ENCODE measurements at places on chromosomes 6 and 20.

DNA sequence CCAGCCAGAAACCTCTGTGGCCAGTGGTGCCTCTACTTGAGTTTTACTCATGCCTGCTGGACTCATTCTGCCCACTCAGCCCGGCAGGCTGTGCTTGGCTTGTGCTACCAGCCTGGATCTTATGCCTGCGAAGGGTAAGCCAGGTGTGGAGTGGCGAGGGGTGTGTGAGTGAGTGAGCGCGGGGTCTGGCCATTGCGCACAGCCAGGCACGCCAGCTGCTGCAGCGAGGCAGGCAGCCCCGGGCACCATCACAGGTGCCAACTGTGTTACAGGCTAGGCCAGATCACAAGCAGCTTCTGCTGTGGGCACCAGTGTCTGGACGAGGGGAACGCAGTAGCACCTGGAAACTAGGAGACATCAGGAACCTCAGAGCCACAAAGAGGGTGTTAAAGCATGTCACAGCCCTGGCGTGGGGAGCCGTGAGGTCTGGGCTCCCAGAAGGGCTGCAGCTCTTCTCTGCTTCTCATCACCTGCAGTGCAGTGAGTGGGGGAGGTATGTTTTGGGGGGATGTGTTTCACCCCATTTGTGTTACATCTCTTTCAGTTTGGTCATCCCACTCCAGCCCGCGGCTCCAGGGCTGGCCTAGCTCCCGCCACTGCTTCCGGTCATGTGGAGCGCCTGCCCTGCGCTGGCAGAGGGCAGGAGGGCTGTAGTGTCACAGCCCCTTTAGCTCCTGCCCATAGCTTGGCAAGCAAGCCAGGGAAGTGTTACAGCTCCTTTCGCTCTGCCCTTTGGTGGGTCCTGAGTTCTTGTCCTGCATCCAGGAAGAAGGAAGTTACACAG, 379.7 kb upstream of the IMPG1 start:
- no peak for ATAC-seq

DNA sequence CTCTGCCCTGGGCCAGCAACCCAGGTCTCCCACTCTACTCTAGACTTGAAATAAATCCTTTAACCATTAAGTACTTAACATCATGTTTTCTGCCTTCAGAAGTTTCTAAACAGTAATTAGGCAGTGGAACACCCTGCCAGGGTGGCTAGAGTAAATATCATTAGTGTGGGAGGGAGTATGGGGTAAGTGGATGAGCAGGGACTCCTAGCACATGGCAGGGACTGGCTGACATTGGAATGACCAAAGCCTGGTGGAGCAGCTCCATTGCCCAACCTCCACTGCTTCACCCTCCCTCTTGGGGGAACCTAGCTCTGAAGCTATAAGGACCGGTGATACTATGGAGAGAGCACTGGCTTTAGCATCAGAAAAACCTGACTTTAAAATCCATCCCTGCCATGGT, 167.1 kb downstream of the MAFB start:
- ATAC-seq = no peak

DNA sequence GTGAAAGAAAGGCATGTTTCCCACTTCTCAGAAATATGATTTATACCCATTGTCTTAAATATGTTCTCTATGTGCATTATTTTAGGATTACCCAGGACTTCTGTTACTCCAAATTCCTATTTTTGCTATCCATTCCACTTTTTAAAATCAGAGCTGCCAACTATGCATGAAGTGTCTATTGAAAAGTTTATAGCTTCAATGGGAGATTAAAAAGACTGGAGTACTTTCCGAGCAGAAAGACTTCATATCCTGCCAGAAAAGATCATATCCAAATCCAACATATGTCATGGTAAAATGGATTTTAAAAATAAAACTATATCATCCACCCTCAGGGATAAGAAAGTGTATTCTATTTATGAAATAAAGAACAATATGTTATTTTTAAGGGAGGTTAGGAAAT, 212.7 kb downstream of the COL12A1 start:
- no peak for ATAC-seq

DNA sequence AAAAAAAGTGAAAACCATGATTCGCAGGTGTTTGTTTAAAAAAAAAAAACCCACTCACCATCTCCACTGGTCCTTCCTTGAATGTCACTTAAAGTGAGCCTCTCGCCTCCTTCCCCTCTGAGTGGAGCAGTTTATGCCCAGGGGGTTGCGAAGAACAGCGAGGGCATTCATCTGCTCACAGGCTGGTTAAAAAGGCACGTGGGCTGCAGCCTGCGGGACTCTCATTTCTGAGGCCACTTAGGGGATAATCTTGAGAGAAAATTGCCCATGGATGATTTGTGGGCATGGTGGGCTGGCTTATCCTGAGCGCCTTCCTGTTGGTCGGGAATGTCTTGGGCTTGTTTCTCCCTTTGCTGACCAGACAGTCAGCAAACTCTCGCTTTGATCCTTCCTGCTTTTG, 18.9 kb downstream of the BCAS4 start:
- no peak for ATAC-seq

- ATAC-seq = no peak
Measured at GRCh38 chr6:56734335-56734734, 91.6 kb upstream of the DST start.

GRCh38 chr6:37187321-37188022, 17.5 kb downstream of the PIM1 start:
- no peak for ATAC-seq

DNA sequence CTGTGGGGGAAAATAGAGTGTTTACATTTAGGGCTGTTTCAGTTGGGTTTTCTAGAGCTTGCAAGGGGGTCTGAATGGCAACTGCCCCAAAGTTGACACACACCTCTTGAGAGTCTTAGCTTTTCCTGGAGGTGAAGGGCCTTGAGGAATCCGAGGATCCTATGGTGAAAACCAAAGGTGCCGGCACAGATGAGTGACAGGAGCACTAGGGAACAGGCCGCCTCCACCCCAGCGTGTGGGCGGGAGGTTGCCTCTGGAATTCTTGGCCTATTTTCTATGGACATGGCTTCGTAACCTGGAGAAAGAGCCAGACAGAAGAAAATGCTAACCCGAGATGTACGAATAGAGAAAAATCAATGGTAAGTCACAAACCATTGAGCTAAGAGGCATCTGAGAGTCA, 283.2 kb upstream of the FOXQ1 start:
- no peak for ATAC-seq

- ATAC-seq = no peak
Measured at GRCh38 chr6:126540161-126540560, 200.2 kb downstream of the CENPW start.

GRCh38 chr20:17653835-17654648, 28.0 kb downstream of the RRBP1 start:
- no peak for ATAC-seq

- ATAC-seq = no peak
Measured at GRCh38 chr6:119035459-119035858, 43.0 kb downstream of the FAM184A start.

- ATAC-seq = no peak
Measured at GRCh38 chr20:19257865-19258264, 45.4 kb downstream of the SLC24A3 start.

DNA sequence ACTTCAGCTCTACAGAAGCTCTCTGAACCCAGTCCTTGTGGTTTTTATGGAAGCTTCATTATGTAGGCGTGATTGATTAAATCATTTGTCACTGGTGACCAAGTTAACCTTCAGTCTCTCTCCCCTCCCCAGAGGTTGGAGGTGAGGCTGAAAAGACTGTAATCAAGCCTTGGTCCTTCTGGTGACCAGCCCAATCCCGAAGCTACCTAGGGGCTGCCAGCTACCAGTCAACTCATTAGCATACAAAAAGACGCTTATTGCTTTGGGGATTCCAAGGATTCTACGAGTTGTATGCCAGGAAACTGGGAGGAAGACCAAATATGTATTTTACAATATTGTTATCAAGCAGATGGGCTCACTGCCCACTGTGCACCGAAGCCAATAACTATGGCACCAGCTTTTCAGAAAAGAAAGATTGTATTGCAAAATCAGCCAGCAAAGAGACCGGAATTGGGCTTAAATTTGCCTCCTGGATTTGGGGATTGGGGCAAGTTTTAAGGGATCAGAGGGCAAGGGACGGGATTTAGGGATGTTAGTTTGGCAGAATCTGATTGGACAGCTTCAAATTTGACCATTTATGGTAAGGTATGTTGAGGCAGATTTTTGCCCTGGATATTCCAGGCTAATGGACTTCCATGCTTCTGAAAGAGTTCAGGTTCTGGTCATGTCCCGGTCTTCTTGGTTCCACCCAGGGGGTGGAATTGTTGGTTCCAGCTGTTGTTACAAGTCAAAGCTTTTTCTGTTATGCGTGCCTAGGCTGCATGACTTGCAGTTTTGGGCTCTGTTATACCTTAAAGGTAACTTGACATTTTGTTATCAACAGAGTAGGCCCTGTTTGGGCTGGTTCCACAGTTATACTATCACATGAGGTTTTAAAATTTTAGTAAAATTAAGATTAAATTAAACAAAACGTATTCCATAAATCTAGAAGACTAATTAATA, 167.4 kb downstream of the COL9A1 start:
- no peak for ATAC-seq

DNA sequence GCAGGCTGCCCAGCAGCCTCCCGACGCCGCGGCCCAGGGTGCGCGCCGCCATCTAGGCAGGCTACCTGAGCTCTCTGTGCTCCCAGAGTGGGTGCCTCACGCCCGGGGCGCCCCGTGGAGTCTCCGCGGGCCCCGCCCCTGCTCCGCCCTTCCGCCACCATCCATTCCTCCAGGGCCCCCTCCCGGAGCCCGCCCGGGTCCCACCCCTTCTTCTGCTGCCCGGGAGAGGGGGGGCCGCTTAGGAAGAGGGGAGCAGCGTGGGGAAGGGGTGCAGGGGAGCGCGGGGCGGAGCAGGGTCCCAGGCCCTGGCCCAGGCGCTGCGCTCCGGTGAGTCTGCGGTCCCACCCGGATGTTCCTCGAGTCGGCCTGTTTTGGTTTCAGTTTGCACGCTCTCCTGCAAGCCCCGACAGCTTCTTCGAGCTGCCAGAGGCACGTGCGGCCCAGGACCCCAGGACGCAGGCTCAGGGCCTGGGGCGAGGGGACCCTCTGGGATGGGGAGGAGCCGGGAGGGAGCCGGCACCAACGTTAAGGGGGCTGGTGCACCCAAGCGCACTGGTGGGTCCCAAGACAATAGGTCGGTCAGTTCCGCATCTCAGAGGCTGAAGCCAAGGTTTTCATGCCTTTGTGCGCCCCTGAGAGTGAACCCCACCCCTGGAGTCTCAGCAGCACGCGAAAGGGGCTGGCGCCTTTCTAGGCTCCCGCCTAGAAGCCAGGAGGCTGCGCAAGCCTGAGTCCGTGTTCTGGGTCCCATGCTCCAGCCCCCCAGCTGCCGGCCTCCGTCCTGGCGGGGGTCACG, at the start of gene ACSS1:
ACSS1 (minus strand) TSS at position 89 of the 796 bp plus-strand sequence; CDS start at position 52, 37 bp downstream.
- peak; percentile 51 for ATAC-seq

DNA sequence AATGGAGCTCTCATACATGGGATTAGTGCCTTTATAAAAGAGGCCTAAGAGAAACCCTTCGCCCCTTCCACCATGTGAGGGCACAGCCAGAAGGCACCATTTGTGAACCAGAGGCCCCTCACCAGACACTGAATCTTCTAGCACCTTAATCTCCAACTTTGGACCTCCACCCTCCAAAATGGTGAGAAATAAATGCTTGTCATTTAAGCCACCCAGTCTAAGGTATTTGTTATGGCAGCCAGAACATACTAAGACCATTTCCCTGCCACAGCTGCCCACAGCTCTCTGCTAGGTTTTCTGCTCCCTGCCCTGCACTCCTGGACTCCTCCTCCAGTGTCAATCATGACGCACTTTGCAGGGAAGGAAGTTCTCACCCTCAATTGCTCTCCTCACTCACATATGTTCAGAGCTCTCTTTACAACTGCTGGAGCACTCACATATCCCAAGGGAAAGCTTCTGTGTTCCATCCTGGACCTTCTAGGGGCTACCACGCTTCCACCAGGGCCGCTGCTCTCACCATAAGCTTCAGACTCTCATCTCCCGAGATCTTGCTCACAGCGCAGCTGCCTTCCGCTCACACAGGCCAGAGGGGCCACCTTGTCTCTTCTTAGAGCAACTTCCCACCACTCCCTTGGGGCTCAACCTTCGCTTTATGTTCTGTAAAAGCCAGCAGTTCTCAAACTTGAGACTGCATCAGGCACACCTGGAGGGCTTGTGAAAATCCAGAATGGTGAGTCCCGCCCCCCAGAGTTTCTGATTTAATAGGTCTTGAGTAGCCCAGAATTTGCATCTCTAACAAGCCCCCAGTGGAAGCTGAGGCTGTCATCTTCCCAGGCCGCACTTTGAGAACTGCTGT, 1.6 kb upstream of the LY86 start:
- no peak for ATAC-seq

- ATAC-seq = 0 out of 3 replicates have a peak, but pooled peaks have one; percentile 39
Measured at GRCh38 chr6:54697424-54697823, 149.1 kb upstream of the FAM83B start.

DNA sequence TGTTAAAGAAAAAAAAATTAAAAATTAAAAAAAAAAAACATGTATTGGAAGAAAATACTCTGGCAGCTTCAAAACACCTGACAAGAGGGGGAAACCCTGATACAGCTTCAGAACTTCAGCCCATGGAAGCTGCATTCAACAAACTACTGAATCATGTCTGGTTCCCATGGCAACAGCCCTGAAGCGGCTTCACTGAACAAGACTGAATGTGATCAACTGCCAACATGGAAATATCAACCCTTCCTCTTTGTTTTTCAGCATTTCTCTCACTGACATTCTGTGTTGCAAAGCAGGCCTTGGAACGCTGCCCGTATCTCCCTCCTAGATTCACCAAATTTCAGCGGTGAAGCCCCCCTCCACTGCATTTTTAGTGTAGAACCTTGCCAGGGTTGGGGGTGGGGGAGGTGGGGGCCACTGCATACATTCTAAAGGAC, 91.3 kb upstream of the SHLD1 start:
- ATAC-seq = peak; percentile 63

- no peak for ATAC-seq
Measured at GRCh38 chr6:46376562-46377061, 114.6 kb downstream of the RCAN2 start.

- peak; percentile 83 for ATAC-seq
Measured at GRCh38 chr6:142833054-142833453, 111.9 kb downstream of the HIVEP2 start.

DNA sequence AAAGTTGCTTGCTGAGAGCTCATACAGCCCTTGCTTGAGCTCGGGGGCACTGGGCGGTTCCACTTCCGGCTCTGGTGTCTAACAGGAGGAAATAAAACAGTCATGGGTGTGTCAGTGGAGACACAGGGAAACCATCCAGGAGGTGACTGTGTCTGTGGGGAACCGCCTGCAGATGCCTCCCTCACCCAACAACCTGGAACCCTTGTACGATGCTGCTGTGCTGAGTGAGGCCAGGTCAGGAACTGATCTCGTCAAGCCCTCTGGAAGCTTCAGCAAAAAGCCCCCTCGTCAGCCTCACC, 15.5 kb downstream of the TXNDC5 start:
- no peak for ATAC-seq
